ENCODE measurements at places on chromosomes 16 and 17. TPM values are rescaled to one million over a fixed set of nuclear protein-coding genes. Genes with fewer than 3 reads are reported as not detected.

DNA sequence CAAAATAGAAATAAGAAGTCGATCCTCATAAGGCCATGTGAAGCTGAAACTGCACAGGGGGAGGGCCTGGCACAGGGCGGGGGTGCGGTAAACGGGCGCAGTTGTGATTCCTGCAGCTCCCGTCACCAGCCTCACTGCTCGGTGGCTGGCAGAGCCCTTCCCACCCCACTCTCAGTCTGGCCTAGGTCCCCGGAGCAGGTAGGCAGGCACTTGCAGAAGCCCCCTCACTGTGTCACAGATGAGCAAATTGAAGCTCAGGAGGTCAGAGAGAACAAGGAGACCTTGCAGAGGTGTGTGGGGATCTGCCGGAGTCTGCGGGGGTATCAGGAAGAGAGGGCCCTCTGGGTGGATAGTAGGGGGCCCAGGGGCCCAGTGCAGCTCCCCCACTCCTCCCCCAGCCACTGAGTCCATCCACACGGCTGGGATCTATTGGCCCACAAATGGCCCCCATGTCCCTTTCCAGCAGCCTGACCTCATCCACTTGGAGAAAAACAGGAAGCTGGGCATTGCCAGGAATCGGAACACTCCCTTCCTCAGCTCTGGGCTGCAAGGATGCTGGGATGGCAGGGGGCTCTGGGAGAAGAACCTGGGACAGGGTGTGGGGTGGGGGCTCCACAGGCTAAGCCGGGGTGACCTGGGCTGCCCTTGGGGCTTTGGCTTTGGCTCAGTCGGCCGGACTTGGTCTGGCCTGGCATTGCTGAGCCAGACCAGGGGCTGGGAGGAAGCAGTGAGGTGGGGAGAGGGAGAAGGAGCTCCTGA is 21.4 kb upstream of the MAP3K14 start:
- no peak for DNase-seq

GRCh38 chr17:39599665-39600231 is 8.0 kb downstream of the NEUROD2 start:
- no peak for DNase-seq

GRCh38 chr16:51155820-51156806 is 5.0 kb upstream of the SALL1 start:
- no peak for DNase-seq

GRCh38 chr17:5809056-5809455 is 224.7 kb upstream of the NLRP1 start:
- DNase-seq, result no peak

DNA sequence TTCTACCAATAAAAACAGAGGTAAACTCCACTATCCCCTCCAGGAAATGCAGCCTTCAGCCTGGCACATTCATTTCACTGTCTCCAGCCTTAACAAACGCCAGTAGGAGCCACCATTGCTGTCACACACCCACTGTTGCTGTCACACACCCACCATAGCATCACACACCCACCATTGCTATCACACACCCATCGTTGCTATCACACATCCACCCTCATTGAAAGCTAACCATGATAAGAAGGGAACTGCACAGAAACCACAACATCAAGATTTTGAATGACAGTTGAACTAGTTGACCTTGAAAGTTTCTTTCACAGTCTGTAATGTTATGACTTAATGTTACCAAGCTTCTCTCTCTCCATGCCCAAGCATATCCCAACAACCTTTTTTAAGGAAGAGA is 38.1 kb downstream of the SHCBP1 start:
- DNase-seq, result no peak

DNA sequence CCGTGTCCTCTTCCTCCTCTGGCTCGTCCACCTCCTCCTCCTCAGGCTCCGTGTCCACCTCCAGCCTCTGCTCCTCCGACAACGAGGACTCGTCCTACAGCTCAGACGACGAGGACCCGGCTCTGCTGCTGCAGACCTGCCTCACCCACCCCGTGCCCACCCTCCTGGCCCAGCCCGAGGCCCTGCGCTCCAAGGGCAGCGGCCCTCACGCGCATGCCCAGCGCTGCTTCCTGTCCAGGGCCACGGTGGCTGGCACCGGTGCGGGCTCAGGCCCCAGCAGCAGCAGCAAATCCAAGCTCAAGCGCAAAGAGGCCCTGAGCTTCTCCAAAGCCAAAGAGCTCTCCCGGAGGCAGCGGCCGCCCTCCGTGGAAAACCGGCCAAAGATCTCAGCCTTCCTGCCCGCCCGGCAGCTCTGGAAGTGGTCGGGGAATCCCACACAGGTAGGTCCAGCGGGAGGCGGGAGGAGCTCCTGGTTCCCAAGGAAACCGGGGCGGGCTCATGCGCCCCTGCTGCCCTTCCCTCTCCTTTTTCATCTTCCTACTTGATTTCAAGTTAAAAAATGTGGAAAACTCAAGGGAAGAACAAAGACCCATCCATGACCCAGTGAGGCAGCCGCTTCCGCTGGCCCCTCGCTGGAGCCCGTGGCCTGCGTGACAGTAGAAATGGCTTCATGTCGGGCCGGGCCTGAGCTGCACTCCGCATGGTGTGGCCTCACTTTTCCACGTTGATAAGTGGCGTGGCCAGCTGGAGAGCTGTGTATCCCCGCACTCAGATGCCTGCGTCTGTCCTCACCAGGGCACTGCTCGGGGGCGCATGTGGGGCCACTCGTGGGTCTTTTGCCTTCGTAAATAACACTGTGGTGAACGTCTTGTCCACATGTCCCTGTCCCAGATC is 50.7 kb downstream of the ACTG1 start:
- no peak for DNase-seq

DNA sequence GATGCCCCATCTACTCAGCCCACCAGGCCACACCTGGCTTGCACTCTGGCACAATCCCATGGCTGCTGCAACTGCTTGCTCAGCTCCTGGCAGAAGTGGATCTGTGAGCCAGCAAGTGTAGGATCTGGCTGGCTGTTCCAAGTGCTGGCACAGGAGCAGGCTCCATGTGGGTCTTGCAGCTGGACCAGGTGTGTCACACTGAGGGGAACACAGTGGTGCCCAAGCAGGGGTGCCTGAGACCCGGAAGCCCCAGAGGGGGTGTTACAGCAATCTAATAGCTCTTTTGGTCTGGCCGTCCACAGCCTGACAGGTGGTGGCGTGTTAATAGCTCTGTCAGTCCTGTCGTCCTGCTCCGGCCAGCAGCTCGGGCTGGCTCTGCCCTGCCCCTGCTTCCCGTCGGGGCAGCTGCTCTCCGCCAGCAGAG is 19.6 kb upstream of the GOT2 start:
- DNase-seq, result no peak

DNA sequence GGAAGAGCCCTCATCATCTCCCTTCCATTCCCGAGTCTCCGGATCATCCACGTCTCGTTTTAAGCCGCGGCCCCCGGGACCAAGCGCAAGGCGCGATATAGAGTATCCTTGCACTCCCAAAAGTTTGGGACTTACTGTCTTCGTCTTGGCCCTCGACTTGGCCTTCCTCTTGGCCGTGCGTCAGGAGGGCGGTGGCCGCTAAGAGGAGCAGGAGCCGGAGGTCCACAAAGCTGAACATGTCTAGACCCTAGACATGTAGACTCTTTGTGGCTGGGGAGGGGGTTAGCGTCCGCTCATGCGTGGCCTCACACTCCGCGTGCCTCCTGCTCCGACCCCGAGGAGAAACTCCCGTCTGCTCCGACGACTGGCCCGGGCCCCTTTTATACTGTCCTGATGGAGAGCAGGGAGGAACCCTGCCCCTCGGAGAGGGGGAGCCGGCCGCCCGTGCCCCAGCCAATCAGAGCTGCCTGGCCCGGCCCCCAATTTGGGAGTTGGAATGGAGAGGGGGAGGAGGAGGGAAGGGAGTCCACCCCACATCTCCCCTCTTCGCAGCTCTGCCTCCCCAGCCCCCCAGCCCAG is at the start of gene COL1A1:
COL1A1 (minus strand) TSS at position 356 of the 579 bp plus-strand sequence; CDS start at position 238, 118 bp downstream.
- no peak for DNase-seq

- DNase-seq, result no peak
Measured at GRCh38 chr17:35708149-35708548, 23.3 kb upstream of the RASL10B start.

The SYNGR2 gene
- 41.3 TPM for total RNA-seq

The TUFM gene
- total RNA-seq, result 103 TPM

The IL21R gene
- total RNA-seq, result 34.8 TPM

The GPR142 gene
- not detected for total RNA-seq

The NDUFAF8 gene
- total RNA-seq, result 38.6 TPM
